RCC 7860 (cell line): ENCODE measurements at places on chromosomes 7 and 10.

DNA sequence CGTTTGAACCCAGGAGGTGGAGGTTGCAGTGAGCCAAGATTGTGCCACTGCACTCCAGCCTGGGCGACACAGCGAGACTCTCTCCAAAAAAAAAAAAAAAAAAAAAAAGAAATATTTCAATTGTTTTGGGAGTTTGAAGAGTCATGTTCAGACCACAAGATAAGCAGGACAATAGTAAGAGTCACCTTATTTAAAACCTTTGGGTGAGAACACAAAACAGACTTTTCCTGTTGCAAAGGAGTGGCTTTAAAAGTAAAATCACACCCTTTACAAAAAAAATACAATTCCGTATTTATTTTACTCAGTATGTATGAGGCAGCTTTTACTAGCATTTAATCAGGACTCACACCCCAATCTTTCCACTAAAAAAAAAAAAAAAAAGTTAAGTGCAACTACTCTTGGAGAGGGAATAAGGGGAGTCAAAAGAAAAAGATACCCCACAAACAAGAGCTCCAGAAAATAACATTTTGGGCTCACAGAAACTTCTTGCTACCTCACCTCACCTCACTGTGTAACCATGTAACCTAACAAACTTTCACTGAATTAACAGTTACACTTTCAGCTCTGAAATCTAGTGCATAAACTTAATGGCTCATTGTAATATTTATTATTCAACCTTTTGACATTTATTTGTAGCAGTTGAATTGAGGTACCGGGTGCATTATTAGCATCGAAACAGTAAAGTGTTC, 11.2 kb downstream of the SKIDA1 start:
- DNase-seq = no peak

- DNase-seq = no peak
These were observed 18.6 kb upstream of the DLX5 start for GRCh38 chr7:97043281-97043680.

DNA sequence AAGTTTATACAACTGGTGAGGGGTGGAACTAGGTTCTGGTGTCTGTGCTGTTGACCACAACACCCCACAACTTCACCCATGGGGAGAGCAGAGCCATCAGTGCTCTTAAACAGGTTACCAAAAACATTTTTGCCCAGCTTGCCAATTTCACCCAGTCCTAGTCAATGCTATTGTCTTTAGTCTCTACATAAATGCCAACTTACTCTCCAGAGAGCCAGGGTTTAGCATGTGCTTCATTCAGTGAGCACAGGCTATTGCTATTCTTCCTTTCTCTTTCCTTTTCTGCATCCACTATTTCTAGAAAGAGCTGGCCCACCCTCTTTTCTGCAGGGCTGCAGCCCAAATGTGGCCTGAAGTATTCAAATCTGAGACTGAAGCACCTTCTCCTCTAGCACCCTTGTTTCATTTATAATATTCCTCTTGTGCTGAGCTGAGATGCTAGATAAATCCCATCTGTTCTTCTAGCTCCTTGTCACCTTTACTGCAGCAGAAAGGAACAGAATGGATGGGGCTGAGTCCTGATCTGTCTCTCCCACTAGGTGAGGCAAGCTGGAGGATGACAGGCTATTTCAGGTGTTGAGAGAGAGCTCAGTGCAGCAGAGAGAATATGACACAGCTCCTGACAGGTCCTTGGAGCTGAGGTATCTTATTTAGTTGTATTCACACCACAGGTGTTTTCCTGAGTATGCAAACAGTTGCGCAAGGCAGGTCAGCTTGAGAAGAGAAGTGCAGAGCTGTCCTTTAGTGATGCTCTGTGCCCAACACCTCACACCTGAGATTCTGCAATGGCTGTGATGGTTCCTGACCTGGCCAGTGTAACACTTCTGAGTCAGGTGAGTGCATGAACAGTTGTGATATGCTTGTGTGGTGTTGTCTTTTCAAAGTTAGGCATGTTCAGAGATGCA, 819.2 kb downstream of the CCSER2 start:
- DNase-seq = no peak

DNA sequence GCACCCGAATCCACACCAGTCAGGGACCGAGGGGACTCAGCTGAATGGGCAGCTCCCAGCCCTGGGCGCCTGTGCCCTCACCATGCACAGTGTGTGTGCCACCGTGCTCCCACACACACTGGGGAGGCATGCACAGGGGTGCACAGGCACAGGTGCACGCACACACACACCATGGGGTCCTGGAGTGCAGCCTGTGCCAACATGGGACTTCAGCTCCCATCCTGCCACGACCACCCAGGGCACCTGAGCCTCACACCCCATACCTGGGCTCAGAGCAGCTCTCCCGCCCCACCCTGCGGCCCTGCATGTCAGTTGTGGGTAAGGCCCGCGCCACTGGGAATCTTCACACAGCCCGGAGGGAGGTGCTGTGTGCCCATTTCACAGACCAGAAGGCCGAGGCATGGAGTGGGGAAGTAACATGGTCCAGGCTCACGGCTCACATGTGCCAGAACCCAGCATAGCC, 8.0 kb downstream of the ELFN1 start:
- DNase-seq = no peak

DNA sequence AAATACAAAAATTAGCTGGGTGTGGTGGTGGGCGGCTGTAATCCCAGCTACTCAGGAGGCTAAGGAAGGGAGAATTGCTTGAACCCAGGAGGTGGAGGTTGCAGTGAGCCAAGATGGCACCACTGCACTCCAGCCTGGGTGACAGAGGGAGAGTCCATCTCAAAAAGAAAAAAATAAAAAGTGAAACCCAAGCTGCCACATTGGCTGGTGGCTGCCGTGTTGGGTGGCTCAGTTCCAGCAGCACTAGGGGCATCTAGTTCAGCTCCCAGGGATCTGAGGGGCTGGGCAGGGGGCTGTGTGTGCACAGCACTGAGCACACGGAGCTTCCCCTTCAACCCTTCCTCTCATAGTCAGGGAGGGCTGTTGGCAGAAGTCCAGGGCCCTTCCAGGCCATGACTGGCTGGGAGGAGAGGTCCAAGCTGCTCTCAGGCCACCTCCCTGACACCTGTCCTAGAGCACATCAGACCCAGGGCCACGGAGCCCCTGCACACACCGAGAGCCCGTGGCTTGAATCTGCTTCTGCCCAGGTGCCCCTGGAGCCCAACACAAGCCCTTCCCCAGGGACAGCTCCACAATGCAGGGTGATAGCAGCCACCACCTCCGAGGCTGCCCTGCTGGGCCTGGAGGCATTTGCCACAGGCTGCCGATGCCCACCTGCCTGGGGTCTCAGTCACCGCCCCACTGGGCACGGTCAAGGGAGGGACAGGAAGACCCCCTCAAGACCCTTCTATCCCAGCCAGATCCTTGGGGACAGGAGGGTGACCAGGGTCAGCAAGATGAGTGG, 47.3 kb downstream of the YKT6 start:
- no peak for DNase-seq

DNA sequence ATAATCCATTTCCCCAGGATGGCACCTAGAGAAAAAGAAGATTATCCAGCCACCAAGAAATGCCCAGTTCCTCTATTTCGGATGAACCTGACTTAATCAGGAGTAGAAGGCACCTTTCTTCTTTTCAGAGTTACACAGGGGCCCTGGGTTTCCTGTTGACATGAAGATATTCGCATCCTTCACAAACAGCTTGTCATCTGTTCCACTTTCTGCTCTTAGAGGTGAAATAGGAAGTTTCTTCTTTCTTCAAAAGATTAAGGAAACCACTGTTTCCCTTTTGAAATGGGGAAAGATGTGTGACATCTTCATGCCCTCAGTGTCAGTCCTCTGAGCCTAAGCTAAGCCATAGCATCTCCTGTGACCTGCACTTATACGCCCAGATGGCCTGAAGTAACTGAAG, 39.1 kb upstream of the RAB18 start:
- no peak for DNase-seq

DNA sequence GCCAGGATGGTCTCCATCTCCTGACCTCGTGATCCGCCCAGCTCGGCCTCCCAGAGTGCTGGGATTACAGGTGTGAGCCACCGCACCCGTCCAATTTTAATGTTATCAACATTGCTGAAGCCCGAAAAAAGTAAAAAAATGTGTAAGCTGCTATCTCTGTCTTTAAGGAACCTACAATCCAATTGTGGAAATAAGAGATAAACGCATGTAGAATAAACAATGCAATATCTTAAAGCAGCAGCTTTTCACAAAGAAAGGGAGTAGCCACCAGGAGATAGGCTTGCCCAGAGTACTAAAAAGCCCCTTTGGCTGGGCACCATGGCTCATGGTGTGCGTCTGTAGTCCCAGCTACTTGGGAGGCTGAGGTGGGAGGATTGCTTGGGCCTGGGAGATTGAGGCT, 282.9 kb upstream of the LYZL1 start:
- DNase-seq = no peak

GRCh38 chr10:624605-625332, 64.7 kb downstream of the DIP2C start:
- DNase-seq = peak; percentile 80

DNA sequence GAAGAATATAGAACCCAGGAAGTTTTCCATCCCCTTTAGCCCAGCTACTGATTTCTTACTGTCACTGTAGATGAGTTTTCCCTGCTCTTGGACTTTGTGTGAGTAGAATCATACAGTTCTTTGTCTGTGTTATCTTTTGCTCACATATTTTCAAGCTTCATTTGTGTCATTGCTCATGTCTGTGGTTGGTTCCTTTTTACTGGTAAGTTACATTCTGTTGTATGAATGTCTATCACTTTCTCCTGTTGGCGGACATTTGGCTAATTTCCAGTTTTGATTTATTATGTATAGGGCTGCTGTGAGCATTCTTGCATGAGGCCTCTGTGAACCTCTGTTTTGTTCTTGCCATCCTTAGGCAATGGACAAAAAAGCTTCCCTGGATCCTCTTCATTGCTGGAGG, 5.3 kb downstream of the GLRX3 start:
- DNase-seq = no peak
